GM12891 (cell line): ENCODE measurements at places on chromosomes 7 and 10.

DNA sequence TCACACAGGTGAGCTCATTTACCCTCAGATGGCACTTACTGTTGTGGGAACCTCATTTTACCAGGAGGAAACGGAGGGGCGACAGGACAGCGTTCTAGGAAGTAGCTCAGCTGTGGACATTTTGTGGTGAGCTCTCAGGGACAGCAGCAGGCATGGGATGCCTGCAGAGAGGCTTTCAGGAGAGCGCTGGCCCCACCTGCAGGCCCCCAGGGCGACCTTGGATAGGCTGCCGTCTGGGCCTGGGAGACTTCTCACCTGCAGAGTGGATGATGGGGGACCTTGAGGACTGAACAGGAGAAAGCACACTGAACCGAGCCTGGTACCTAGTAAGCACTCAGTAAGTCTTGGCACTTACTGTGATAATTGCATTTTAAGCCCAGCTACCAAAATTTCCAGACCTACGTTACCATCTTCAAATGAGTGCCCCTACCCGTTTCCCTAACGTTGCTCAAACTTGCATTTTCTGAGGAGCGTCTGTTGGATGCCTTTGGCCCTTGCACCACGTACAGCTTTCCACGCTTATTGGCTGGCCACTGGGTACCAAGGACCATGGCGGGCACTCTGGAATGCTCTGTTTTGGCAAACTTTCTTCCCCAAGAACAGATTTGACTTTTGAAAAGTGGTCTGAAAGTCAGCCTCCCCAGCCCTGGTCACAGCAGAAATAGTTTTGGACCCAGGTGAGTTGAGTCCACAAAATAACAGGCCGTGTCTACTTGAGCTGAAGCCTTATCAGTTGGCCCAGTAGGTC is 223.4 kb downstream of the EBF3 start:
- DNase-seq = no peak

DNA sequence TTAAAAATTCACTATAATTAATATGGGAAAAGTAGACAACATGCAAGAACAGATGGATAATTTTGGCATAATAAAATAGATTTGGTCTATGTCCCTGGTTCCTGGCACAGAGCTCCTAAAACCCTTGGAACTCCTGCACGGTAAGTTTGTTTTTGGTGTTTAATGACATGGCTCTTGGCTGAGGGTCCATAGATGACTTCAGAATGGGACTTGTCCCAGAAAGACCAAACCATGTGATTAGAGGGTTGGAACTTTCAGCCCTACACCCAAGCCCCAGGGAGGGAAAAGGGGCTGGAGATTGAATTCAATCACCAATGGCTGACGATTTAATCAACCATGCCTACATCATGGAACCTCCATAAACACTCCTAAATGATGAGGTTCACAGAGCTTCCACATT is 12.6 kb upstream of the GSDME start:
- no peak for DNase-seq

- DNase-seq = no peak
Measured at GRCh38 chr7:96315125-96315512, 6.8 kb downstream of the SLC25A13 start.

GRCh38 chr10:123804716-123805115 is 86.9 kb downstream of the CPXM2 start:
- no peak for DNase-seq

GRCh38 chr10:21498986-21499385 is 26.5 kb downstream of the SKIDA1 start:
- DNase-seq = no peak

- DNase-seq = peak; percentile 5
Measured at GRCh38 chr10:43199684-43200537, 61.7 kb downstream of the CSGALNACT2 start.

DNA sequence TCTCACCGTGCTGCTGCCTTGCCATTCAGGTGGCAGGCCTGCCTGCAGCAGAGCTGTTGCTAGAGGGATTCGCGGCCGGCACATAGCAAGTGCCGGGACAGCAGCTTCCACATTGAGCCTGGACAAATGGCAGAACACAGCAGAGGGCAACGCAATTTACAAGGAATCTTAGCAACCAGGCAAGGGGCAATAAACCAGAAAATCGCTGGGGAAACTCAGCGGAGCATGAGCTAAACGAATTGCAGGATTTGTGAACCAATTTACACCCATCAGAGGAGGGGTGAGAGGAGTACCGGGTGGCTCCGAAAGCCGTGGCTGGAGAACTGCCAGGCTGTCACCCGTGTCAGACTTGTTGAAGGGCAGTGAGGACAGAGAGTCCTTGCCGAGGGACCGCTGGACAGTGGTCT is 58.6 kb upstream of the LOXL4 start:
- no peak for DNase-seq

DNA sequence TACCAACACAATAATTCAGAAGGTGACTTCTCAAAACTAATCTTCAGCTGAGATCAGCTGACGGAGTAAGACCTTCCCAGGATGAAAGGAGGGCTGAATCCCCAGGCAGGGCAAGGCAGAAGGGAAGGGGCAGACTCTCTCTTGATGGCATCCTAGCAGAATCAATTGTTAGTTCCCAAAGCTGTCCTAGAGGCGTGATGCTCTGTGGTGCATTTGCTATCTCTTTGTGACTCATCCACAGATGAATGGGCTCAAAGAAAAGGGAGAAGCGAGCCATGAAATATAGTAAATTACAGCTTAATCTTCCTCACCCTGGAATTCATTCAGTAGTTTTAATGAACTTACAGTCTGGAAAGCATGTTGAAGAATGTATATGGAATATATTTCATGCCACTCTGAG is 37.2 kb downstream of the PDE1C start:
- no peak for DNase-seq

GRCh38 chr10:85851934-85852333 is 514.7 kb downstream of the GRID1 start:
- DNase-seq = no peak

GRCh38 chr10:91610444-91610843 is 22.4 kb downstream of the PPP1R3C start:
- DNase-seq = no peak
